PC-9 (cell line): ENCODE measurements at places on chromosomes 6 and 20. TPM values are rescaled to one million over a fixed set of nuclear protein-coding genes. Genes with fewer than 3 reads are reported as not detected.

DNA sequence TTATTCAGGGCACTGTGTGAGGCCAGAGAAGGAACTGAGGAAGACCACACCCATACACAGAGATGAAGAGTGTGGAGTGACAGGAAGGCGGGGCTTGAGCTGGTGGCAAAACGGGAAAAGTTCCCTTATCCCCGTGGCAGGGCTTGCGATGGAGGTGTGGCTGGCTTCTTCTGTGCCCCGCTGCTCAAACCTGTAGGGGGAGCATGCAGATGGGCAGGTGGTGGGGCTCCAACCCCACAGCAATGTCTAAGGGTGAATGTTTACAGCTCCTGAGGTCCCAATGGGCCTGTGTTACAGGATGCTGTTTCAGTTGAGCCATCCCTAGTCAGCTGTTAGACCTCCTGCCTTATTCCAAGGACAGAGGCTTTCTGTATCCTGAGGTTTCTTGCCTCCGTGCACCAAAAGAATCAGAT is 105.9 kb downstream of the LY86 start:
- DNase-seq = peak; percentile 47

DNA sequence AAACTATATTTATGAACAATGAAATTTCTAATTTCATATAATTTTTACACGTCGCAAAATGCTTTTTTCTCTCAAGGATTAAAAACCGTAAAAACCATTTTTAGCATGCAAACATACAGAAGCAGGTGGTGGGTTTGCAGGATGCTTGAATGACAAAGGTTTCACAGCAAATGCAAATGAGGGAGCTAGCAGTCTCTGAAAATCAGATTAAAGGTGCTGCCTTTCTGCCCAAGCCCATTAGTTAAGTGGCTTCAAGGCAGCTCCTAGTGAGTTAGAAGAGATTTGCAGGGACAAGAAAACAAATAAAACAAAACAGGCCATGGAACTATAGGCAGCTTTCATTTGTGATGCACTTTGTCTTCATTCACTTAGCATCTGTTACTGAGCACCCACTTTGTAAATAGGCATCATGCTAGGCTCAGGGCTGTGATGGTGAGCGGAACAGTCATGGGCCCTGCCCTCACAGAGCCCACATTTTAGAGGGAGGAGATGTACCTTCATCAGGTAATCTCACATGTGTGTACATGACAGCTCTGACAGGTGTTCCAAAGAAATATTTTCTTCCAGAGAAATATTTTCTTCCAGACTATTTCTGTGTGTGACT is 29.5 kb downstream of the NAPB start:
- DNase-seq = no peak

- DNase-seq = no peak
These were observed 238.5 kb upstream of the RAB32 start for GRCh38 chr6:146305092-146305491.

The PAK5 gene
- not detected in 2 replicates for total RNA-seq

GRCh38 chr6:74320715-74321114 is 624.7 kb downstream of the CD109 start:
- no peak for DNase-seq

The DPPA5 gene
- not detected in 2 replicates for total RNA-seq

GRCh38 chr20:23123886-23124285 is 37.8 kb upstream of the CD93 start:
- DNase-seq = no peak

The TFAP2C gene
- total RNA-seq = 27.8 and 34.8 TPM in 2 replicates

The SLC17A2 gene
- total RNA-seq = not detected in 2 replicates

- DNase-seq = peak; percentile 61
These were observed 612.3 kb downstream of the UTRN start for GRCh38 chr6:144897441-144897921.

The BPIFB1 gene
- not detected in 2 replicates for total RNA-seq

DNA sequence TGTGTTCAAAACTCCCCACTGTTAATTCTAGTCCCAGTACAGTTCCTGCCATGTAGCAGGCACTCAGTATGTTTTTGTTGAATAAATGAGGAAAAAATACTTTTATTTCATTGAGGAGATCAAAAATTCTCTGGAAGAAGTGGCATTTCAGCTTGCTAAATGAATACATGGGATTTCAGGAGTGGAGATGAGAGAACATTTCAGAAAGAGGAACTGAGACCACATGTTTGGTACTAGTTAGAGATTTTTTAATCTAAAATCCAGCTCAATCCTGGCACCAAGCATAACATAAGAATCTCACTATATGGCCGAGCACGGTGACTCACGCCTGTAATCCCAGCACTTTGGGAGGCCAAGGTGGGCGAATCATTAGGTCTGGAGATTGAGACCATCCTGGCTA is 75.4 kb downstream of the BTBD9 start:
- no peak for DNase-seq

DNA sequence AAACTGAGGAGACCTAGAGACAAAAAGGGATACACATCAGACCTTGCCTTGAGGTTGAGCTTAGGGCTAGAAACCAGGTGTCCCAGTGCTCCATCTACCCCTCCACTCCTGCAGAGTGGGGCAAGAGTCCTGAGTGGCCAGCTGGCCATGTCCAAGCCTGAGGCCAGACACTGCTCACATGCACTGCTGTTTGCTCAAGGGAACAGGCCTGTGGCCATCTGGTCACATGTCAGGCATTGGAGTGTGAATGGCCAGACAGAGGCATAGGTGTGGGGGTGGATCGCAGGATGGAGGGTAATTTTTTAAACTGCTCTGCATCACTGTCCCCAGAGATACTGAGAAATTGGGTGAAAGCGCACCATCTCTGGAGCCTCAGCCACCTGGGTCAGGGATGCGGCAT is 30.5 kb downstream of the MAFB start:
- no peak for DNase-seq

DNA sequence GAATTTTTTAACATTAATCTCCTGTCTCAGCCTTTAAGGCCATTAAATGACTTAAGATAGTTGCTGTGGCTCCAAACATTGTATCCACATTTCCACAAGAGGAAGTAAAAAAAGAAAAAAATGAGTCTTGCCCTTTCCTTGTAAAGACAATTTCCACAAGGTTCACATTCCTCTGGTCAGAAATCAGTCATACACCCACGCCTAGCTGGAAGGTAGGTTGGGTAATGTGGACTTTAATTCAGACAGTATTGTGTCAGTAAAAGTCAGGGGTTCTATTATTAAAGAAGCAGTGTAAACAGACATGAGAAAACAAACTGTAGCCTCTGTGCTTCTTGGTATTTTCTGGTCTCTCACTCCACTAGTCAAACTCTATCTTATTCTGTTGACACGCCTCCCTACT is 682.0 kb downstream of the GRIK2 start:
- DNase-seq = no peak

DNA sequence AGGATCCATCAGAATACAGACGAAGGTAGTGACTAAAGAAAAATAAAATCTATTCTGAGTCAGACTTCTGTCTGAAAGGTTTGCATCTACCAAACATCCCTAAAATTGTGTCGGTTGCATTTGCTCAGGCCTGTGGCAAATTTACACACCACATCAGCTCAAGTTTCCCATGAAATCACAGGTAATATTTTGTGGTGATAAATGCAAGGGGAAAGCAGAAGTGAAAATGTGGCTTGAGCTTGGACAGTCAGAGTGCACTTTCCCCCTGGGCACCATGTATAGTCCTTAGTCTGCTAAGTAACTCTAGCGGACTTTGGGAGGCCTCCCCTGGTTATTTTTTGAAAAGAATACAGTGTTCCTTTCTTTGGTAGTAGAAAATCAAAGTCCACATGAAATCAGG is 159.1 kb downstream of the PKHD1 start:
- DNase-seq = no peak

GRCh38 chr20:53826597-53827291 is 233.1 kb upstream of the ZNF217 start:
- DNase-seq = no peak

DNA sequence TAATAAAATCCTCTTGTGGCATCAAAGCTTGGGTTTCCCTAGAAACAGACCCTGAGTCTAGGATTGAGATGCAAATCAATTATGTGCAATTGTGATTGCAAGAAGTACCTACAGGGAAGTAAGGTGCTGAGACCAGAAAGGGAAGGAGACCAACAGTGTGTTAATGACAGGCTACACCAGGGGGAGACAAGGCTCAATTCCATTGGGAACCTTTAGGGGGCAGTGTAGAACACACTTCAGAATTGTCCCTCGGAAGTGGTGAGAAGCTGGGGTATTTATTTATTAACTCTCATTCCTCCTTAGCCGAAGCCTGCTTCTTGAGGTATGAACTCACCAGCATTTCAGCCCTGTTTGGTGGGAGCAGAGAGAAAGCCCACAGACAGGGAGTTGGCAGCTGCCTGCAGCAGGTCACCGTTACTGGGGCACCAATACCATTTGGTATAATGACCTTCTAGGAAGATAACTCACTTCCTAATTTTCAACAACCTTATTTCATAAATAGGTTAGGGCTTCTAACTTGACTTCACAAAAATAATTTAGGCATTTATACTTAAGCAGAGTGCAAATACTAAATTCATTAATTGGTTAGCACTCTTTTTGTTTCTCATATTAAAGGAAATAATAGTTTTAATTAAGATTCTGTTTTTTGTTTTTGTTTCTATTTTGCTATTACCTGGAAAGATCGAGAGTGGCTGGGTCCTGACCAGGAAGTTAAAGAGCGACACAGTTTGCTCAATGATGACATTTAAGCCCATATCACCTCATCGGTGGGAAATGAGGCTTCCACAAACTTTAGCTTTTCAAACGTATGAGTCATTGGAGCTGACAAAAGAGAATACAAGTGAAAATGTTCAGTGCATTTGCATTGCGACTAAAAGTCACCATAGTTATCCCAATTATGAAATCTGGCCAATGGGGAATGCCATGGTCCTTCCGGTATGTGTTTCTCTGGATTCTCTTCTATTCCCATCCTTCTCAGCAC is 94.8 kb downstream of the BTBD3 start:
- DNase-seq = peak; percentile 7

- no peak for DNase-seq
These were observed 231.5 kb upstream of the PLCB4 start for GRCh38 chr20:8837396-8837795.

DNA sequence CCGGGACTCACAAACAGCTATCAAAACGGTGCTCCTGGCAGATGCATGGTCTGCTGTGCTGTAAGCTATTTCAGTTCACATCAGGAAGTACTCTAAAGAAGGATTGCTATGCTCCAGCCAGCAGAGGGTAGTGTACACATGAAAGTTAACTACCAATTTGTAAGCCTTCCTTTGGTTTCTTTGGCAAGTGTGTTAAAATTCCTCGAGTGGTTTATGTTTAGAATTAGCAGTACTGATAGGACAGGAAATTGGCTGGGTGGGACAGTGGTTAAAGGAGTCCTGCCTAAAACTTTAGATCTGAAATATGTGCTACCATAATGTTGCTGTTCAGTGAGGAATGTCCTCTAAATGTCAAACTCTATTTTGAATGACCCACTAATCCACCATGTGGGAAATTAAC is 47.4 kb downstream of the TRMT11 start:
- peak; percentile 59 for DNase-seq

The TREML1 gene
- not detected in 2 replicates for total RNA-seq

The CYP24A1 gene
- 2.7 and 4.9 TPM in 2 replicates for total RNA-seq

The MYO6 gene
- 93.0 and 98.2 TPM in 2 replicates for total RNA-seq

The FOXA2 gene
- total RNA-seq = not detected in 2 replicates

DNA sequence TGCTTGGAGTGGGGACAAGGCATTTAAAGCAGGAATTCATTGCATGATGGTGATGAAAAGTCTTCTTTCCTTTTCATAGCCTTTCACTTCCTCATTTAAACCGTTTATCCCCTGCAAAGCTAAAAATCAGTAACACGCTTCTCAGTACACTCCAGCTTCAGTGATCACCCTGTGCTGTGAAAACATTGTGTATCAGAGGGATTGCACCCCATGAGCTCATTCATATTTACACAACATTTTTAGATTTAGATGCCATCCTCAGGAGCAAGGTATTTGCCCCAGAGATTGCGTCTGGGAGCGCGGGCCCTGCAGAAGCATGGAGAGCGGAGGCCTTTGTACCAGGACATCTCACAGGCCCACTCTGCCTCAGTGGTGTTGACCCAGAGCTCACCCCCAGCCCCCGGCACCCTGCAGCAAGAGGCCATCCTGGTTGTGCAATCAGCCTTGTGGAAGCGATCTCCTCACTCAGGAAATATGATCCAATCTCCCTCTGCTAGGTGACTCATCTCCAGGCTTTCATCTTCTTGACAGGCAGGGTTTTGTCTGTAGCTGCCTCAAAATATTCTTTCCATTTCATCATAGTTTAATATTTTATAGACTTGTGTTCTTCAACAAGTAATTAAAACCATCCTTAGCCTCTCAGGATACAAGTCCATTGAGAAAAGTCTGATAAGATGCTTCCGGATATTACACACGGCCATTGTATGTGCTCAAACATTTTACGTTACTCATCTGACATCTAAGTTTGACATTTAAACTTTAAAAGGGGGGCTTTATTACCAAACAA is 38.9 kb upstream of the THBS2 start:
- DNase-seq = no peak
